ENCODE measurements at places on chromosomes 5 and 9.

DNA sequence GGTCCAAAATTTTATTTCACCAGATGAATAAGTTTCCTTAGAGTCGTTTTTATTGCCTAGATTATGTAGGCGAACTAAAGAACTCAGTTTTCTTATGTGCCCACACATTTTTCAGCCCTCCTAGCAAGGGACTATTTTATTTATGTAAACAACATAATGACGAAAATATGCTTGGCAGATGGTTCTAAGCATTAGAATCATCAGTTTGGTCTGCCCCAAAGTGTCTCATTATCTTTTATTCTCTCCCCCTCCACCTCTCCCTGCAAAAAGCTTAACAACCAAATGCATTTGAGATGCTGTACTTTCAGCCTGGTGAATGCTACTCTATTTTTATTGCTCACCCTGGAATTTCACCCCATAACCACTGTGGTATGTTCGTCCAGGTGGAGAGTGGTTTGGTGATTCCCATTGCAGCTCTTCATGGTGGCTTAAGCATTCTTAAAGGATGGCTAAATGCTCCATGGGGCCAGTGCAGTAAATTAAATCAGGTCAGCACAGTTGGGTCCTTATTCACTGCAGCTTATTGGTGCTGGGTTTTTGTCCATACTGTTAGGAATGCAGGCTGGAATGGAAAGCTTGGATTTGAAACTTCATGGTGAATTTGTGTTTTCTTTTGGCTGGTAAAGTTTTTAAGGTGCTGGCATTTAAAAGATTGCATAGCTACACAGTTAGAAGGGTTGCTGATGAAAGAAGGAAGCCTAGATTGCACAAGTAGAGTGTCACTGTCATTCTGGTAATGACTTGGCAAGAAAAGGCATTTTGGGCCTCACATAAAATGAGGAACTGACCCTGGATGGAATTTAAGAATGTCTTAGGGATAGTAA, 39.2 kb downstream of the TLE4 start:
- no peak for DNase-seq

- no peak for DNase-seq
Measured at GRCh38 chr5:58410441-58410840, 49.4 kb downstream of the PLK2 start.

- no peak for DNase-seq
Measured at GRCh38 chr5:139863855-139864558, 68.4 kb downstream of the PSD2 start.

- DNase-seq, result no peak
Measured at GRCh38 chr5:62791059-62791458, 212.4 kb downstream of the LRRC70 start.

- no peak for DNase-seq
Measured at GRCh38 chr5:42612750-42613366, 143.8 kb upstream of the CCDC152 start.

- DNase-seq, result no peak
Measured at GRCh38 chr5:68519143-68519542, 303.6 kb downstream of the PIK3R1 start.

DNA sequence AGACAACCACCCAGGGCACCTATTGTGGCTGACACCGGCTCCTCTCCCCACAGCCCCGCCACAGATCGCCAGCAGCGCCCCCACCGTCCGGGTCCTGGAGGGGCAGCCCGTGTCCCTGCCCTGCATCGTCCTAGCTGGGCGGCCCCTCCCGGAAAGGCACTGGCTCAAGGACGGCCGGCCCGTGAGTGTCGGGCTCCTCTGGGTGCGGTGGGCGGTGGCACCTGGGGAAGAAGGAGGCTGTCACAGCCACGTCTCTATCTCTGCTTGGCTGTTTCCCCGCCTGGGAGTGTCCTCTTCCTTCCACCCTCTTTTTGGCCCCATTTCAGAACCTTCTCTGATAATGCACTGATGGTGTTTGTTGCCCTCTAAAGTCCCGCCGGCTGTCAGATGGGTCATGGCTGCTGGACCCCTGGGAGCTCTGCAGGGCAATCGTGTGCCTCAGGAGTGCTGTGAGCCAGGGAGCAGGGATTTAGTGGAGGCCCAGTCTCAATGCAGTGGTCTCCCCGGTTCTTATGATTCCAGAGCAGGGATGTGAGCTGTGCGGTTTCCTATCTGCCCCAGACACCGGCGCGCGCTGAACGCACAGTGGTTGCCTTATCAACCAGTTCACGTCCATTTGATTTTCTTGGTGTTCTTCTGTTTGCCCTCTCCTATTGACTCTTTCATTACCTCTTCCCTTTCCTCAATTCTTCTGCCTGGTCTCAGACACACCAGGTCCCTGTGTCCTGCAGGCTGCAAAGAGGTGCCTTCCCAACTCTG, 55.3 kb downstream of the HMCN2 start:
- no peak for DNase-seq

GRCh38 chr5:151699071-151699901, 12.6 kb upstream of the SPARC start:
- peak; percentile 87 for DNase-seq

DNA sequence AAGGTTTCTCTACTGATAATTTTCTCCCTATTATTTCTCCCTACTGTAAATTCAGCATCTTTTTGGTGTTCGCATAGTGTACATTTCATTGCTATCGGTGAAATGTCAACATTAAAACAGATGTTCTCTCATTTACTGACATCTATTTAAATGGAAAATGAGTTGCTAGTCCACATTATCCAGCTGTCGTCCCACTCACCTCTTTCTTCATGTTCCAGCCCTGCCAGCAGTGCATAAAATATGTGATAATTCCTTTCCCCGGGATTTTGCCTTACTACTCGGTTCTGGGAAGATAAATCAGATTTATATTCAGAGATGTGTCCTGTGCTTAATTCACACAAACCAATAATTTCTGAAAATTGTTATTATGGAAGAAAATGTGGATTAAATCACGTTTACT, 155.8 kb downstream of the MYO10 start:
- DNase-seq, result no peak

DNA sequence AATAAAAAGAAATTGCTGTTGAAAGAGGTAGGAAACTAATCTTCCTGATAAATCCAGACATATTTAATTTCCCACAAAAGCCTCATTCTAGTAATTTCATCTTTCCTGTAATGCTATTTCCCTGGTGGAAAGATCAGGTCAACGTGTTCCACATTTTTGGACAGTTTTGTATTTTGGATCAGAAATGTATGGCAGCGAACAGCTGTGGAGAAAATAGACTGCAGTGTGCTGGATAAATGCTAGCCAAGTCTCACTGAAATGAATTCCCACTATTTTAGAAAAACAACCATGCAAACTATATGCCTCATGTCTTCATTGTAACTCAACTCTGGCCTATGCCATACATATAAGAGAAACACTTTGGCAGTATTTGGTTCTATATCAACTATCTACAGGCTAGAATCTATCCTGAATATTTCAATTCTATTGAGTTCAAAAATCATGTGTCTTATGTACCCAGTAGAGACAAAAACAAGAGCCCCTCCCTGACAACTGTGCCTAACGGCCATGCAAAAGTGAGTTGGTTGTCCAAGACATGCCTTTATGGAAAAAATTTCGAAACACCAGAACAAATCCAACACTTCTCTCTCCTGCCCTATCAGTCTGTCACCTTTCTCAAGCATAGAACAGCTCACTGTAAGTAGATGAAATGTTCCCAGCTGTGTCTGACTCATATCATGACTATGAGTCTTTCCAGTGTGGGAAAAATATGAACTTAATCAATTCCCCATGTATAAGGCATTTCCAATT, 191.3 kb upstream of the NREP start:
- DNase-seq, result no peak

GRCh38 chr9:109098171-109098959, 21.4 kb downstream of the TMEM245 start:
- no peak for DNase-seq

DNA sequence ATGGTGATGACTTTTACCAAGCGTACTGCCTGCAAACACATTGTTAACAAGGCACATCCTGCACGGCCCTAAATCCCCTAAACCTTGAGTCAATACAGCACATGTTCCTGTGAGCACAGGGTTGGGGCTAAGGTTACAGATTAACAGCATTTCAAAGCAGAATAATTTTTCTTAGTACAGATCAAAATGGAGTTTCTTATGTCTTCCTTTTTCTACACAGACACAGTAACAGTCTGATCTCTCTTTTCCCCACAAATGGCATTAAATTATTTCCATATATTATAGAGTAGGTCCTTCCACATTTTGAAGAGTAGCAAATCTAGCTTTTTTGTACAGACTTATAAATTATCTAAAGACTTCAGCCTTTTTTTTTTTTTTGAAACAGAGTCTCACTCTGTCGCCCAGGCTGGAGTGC, 1.6 kb upstream of the TMEM141 start:
- no peak for DNase-seq
